ENCODE measurements at places on chromosomes 5 and 9. TPM values are rescaled to one million over a fixed set of nuclear protein-coding genes. Genes with fewer than 3 reads are reported as not detected.

CLK4 gene
- total RNA-seq: 22.1 TPM

SLC34A3 gene
- total RNA-seq: 0.54 TPM

MSX2 gene
- not detected for total RNA-seq

DNA sequence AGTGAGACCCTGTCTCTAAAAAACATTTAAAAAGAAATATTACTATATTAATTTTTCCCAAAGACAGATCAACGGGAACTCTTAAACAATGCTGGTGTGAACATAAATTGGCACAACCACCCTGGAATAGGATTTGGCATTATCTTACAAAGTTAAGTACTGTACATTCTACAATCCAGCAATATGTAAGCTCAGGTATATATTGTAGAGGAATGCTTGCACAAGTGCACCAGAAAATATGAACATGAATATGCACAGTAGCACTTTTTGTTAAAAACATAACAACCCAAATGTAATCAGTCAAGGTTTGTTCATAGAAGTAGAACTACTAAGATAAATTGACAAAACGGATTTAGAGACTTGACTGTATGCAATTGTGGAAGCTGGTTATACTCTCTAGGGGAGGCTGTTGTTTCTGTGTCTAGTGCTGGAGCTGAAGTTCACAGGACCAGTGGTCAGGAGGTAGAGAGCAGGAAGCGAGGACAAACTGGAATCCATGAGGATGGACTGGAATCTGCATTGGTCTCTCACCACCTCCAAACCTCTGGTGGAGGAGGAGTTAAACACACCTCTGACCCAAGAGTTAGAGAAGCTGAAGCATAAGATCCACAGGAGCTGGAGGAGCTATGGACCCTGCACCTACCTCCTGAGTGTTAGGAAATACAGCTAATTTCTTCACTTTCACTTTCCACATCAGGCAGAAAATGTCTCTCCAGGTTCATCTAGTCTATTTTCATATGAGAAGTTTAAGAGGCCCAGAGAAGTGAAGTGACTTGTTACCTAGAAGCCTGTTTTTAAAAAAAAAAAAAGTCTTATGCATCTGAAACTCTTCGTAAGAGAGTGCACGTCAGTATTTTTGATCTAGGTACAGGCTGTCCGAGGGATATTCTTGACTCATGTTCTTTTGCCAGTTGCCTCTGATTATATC is 20.3 kb upstream of the RIC1 start:
- DNase-seq: no peak

DNA sequence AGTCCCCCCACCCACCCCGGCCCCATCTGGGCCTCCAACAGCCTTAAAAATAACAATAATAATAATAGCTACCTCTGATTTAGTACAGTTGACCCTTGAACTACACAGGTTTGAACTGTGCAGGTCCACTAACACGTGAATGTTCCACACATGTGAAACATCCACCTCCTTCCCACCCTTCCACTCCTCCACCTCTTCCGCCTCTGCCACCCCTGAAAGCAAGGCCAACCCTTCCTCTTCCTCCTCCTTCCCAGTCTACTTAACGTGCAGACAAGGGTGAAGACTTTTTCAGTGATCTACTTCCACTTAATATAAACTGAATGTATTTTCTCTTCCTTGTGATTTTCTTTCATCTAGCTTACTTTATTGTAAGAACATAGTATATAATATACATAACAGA is 10.8 kb downstream of the PDGFRB start:
- DNase-seq: no peak

DNA sequence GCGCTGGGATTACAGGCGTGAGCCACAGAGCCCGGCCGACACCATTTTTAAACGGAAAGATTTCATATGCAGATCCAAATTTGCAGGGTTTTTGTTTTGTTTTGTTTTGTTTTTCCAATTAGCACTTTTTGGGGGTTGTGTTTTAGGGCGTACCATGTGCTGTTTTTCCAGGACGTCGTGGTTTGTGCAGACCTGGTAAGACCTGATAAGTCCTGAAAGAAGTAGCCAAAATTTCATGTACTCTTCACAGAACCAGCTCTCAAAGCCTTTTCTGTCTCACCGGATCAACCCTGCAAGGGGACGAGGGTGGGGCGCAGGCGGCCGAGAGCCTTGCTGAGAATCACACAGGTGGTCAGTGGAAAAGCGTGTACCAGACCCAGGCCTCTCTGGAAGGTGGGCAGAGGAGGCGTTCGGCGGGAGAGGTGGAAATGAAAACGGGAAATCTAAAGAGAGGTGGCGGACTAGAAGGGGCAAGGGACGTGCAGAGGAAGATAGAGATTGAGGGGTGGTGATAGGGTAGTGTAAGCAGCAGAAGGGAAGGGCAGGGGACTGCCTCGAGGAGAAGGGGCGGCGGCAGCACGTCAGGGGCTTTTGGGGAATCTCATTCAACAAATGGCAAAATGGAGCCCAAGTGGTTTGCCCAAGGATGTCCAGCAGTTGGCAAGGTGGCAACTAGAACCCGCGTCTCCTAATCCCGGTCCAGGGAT is 1.1 kb upstream of the FAF2 start:
- DNase-seq: no peak
